ENCODE measurements at places on chromosomes 4 and X.

GRCh38 chrX:38376747-38377146 is 24.3 kb downstream of the OTC start:
- no peak for DNase-seq

- DNase-seq: no peak
Observed at GRCh38 chrX:139085404-139085803, 373.9 kb upstream of the FGF13 start.

GRCh38 chr4:13329963-13330362 is 154.2 kb downstream of the RAB28 start:
- no peak for DNase-seq

- no peak for DNase-seq
Observed at GRCh38 chrX:15233416-15234015, 36.4 kb downstream of the ASB9 start.

GRCh38 chr4:120809518-120809917 is 113.0 kb downstream of the PRDM5 start:
- no peak for DNase-seq

GRCh38 chrX:14398725-14399124 is 130.6 kb upstream of the GLRA2 start:
- DNase-seq: no peak
